GM23338 (cell line): ENCODE measurements at places on chromosomes 16 and 17.
A peak's percentile ranks its signal among the peaks of the same experiment; 100 is the strongest.

DNA sequence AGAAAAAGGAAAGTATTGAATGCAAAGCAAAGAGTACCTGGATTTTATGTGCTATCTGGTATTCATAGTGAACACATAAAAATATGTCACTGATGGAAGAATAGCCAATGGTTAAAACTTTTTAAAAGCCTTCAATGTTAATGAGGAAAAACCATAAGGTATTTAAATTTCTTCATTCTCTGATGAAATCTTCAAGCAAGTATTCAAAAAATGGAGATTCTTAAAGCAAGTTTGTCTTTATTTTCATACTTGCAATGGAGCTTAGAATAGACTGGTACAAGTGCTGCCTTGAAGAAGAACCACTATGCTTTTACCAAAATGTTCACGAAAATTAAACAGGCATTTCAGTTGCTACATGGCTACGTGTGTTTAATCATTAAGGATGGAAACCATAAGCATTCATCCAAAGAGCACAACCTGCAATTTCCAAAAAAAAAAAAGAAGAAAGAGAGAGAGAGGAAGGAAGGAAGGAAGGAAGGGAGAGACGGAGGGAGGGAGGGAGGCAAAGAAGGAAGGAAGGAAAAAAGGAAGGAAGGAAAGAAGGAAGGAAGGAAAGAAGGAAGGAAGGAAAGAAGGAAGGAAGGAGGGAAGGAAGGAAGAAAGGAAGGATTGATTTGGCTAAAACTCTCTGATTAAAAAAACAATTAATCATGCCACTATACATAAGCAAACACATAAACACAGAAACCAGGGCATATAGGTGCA lies 17.6 kb downstream of the HS3ST3A1 start:
- H3K27ac ChIP-seq = no peak overlapping the region
- DNase-seq = no peak
- H3K36me3 ChIP-seq = no peaks in the 10 kb centered on the region
- H3K27me3 ChIP-seq = no peaks in the 10 kb centered on the region
- H3K4me1 ChIP-seq = peaks cover 20% of the 10 kb centered on the region; the same call in 1 of the 2 replicates

GRCh38 chr17:9768381-9768934 lies 22.9 kb downstream of the DHRS7C start:
- H3K4me3 ChIP-seq = no peak overlapping the region
- H3K27me3 ChIP-seq = no peaks in the 10 kb centered on the region
- peak; percentile 62 for DNase-seq
- H3K27ac ChIP-seq = no peak overlapping the region

- H3K27me3 ChIP-seq = no peaks in the 10 kb centered on the region
- H3K4me3 ChIP-seq = no peak overlapping the region
- H3K36me3 ChIP-seq = peaks cover 2% of the 10 kb centered on the region
- no peaks in the 10 kb centered on the region; the same call in 1 of the 2 replicates for H3K4me1 ChIP-seq
- no peak overlapping the region for H3K27ac ChIP-seq
Measured at GRCh38 chr16:56481468-56482122, 30.2 kb downstream of the OGFOD1 start.

DNA sequence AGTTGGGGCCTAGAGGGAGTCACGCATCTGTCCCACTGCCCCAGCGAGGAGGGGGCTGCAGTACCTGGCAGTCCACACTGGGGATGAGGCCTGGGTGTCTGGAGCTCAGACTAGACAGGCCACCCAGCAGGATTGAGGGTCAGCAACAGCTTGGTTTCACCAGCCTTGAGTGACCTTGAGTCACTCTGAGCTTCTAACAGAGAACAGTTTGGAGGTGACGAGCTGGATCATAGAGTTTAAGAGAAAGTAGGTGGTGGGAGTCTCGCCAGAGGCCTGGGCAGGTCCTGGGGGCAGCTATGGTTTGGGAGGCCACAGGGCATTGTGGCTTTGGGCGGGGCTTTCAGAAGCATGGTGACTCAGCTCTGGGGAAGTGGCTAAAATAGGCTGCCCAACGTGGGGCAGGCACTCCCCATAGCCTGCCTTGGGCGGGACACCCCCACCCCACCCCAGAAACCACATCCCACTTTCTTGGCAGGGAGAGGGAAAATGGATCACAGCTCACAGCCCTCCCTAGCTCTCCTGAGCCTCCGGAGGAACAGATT lies 20.5 kb downstream of the CDC42EP4 start:
- no peaks in the 10 kb centered on the region for H3K4me1 ChIP-seq
- no peak overlapping the region for H3K4me3 ChIP-seq
- H3K36me3 ChIP-seq = no peaks in the 10 kb centered on the region

- no peaks in the 10 kb centered on the region for H3K36me3 ChIP-seq
- peak overlapping the region; percentile 41; the same call in 1 of the 2 replicates for H3K27ac ChIP-seq
- H3K4me1 ChIP-seq = peaks cover 27% of the 10 kb centered on the region
- peak overlapping the region; percentile 34 for H3K4me3 ChIP-seq
Measured at GRCh38 chr16:14186007-14186794, 115.1 kb downstream of the MRTFB start.

DNA sequence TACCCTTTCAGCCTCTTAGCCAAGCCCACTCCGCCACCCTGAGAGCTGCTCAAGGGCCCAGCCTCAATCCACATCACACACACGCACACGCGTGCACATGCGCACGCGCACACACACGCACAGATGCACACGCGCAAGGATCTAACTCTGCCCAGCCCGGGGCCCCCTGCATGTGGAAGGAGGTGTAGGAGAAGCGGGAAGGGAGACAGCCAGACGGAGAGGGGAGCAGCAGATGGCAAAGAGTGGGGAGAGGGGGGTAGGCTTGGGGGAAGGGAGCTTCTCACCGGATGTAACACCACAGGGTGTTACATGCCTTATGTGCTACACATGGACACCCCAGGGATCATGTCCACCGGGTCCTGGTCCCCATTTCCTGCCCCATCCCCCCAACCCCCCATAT lies 15.3 kb downstream of the DLG4 start:
- no peak for DNase-seq
- H3K4me1 ChIP-seq = peaks cover 25% of the 10 kb centered on the region
- H3K36me3 ChIP-seq = peaks cover 15% of the 10 kb centered on the region

- no peak overlapping the region for H3K27ac ChIP-seq
- peak; percentile 47 for DNase-seq
- H3K4me3 ChIP-seq = no peak overlapping the region
- no peaks in the 10 kb centered on the region for H3K27me3 ChIP-seq
- H3K36me3 ChIP-seq = peaks cover 4% of the 10 kb centered on the region
Measured at GRCh38 chr17:62679866-62680377, 52.5 kb downstream of the MRC2 start.

DNA sequence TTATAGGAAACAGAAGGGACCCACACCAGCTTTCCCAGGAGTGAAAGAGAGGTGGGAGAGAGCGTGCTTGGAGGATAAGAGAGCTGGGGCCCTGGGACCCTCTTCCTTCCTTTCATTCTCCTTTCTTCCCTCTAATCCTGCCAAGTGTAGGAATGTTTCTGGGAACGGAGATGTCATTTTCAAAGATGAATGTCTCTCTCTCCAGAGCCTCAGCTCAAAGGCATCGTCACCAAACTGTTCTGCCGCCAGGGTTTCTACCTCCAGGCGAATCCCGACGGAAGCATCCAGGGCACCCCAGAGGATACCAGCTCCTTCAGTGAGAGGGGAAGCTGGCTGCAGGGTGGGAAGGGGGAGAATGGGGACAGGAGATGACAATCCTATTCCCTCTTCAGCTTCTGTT lies 2.0 kb downstream of the FGF11 start:
- peak overlapping the region; percentile 98 for H3K4me3 ChIP-seq
- DNase-seq = peak; percentile 44
- no peaks in the 10 kb centered on the region for H3K36me3 ChIP-seq
- H3K27ac ChIP-seq = peak overlapping the region; percentile 65; the same call in 1 of the 2 replicates
- H3K4me1 ChIP-seq = peaks cover 37% of the 10 kb centered on the region

DNA sequence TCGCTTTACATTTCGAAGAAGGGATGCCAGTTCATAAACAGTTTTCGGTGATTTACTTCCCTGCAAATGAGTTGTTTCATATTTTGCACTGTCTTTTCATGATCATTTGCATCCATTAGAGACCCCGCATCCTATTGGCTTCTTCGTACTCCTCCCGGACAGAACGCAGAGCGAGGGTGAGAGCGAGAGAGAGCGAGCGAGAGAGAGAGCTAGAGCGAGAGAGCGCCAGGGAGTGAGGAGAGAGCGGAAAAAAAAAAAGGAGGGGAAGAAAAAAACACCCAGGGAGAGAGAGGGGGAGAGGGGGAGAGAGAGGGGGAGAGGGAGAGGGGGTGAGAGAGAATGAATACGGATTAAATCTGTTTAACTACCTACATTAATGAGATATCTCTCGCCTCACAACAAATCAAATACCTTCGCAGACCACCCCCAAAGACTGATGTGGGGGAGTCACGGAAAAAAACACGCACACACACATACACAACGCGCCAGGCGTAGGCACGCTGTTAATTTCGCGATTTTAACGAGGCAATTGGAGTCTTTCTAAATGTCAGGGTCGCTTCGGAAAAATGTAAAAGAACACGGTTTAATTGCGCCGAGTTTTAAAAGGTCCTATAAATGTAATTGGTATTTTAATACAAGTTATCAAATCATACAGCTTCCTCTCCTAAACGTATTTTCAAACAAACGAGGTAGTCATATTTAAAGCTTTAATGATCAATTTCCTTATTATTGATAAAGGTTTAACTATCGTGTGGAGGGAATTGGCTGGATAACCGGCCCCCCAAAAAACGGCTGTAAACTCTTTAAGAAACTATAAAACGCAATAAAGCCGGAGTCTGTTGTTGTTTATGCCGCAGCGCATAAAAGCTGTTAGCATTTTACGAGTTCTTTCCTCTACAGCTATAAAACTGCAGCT lies at the start of gene HOXB8:
Gene HOXB8 (minus strand): TSS at position 246 of the 916 bp plus-strand sequence. CDS start 588 bp downstream, outside the sequence.
- DNase-seq = no peak
- H3K36me3 ChIP-seq = no peaks in the 10 kb centered on the region
- peaks cover 46% of the 10 kb centered on the region for H3K4me1 ChIP-seq
- H3K4me3 ChIP-seq = 0 out of 2 replicates have a peak within 1 kb of the TSS, but pooled peaks have one; percentile 30
- peaks cover 100% of the 10 kb centered on the region for H3K27me3 ChIP-seq

DNA sequence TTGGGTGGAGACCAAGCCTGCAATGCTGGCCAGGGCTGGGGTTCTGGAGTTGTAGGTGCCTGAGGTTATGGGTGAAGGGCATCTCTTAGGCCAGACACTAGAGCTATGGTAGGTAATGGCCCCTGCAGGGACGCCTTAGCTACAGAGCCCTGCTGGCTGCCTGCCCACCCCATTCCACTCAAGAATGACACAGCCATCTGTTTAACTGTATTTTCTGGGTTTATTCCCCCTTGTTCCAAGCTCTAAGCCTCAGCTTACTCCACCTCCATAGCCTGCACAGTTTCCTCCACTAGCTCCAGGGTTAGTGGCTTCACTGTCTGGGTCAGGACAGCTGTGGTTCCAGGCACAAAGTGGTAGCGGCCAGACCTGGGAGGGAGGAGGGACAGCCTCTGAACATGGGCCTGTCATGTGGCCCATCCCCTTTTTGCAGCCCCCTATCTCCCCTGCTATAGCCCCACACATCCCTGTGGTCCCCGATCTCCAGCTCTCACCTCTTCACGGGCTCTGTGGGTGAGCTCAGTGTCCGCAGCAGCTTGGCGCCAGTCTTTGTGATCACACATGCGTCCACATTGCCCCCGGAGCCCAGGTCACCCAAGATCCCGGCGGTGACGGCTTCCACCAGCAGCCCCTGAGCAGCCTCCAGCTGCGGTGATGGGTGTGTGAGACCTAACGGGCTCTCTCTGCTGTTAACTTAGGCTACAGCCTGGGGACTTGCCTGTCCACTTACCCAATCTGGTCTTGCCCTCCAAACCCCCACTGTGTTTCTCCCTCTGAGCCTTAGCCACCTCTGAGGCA lies 2.1 kb downstream of the PSMB10 start:
- H3K27ac ChIP-seq = no peak overlapping the region
- peak overlapping the region; percentile 98 for H3K4me3 ChIP-seq
- no peaks in the 10 kb centered on the region for H3K36me3 ChIP-seq
- DNase-seq = no peak

GRCh38 chr17:60439501-60439900 lies 17.2 kb downstream of the CHCT1 start:
- no peak overlapping the region for H3K4me3 ChIP-seq
- H3K36me3 ChIP-seq = no peaks in the 10 kb centered on the region
- peaks cover 6% of the 10 kb centered on the region; the same call in 1 of the 2 replicates for H3K4me1 ChIP-seq
- no peak for DNase-seq

DNA sequence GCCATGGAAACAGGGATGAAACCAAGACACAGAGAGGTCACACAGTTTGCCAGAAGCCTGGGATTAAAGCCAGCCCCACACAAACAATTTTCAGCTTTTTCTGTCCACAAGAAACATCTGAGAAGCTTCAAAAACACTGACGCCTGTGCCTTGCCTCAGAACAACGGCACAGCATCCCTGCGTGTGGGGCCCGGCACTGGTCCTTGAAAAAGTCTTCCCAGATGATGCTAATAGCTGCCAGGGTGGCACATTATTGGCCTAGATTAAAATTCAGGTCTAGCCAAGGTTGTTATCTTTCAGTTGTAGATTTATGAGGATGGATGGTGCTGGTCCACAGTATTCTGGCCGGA lies 321.4 kb downstream of the HAPSTR1 start:
- no peaks in the 10 kb centered on the region for H3K27me3 ChIP-seq
- no peak overlapping the region for H3K4me3 ChIP-seq
- no peaks in the 10 kb centered on the region for H3K4me1 ChIP-seq
- H3K27ac ChIP-seq = no peak overlapping the region
- no peaks in the 10 kb centered on the region for H3K36me3 ChIP-seq

GRCh38 chr17:45732926-45733505 lies 51.1 kb upstream of the CRHR1 start:
- no peaks in the 10 kb centered on the region for H3K4me1 ChIP-seq
- H3K27me3 ChIP-seq = no peaks in the 10 kb centered on the region
- H3K27ac ChIP-seq = no peak overlapping the region
- DNase-seq = no peak
- no peak overlapping the region for H3K4me3 ChIP-seq
